ENCODE measurements at places on chromosomes 5 and 9. TPM values are rescaled to one million over a fixed set of nuclear protein-coding genes. Genes with fewer than 3 reads are reported as not detected.

GRCh38 chr5:34652466-34652865 is 3.7 kb upstream of the RAI14 start:
- DNase-seq: no peak

KIAA0825 gene
- 1.5 TPM for total RNA-seq

DNA sequence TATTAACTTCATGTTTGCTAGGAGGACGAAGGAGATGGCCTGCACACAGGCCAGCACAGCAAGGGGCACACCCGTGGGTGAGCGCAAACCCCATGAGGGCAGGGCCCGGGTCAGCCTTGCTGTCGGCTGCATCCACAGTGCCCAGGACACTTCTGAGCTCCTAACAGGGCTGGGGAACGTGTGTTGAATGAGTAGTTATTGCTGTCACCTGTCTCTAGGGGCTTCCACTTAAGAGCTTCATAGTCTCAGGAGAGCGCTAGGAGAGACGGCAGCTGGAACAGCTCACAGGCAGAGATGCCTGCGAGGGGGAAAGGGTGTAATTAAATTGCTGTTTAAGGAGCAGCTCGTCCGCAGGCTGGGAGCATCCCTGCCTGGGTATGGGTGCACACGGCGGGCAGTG is 91.4 kb upstream of the NEURL1B start:
- DNase-seq: no peak

- no peak for DNase-seq
Observed at GRCh38 chr5:106876665-106877194, 794.0 kb downstream of the EFNA5 start.

DNA sequence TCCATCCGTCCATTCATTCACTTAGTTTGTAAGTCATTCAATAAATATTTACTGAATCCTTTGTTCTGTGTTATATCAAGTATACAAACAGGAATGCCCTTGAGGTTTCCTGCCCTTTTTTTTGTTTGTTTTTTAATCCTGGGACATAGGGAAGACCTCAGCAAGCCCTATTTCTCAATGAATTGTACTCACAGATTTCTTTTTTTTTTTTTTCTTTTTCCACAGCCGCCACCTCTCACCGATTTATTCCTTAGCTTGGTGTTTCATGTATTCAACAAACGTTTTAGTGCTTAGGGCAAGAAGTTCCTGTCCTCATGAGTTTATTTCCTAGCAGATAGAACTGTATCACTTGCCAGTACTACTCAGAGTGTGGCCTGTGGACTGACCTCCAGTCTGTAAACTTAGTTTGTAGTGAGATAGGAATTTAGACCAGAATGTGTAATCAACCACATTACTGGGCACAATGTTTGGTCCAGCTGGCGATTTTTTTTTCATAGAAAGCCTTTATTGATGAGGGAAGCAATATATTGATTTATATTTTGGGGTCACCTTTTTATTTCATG is 35.4 kb upstream of the C5orf47 start:
- no peak for DNase-seq

ARSI gene
- total RNA-seq: not detected

DNA sequence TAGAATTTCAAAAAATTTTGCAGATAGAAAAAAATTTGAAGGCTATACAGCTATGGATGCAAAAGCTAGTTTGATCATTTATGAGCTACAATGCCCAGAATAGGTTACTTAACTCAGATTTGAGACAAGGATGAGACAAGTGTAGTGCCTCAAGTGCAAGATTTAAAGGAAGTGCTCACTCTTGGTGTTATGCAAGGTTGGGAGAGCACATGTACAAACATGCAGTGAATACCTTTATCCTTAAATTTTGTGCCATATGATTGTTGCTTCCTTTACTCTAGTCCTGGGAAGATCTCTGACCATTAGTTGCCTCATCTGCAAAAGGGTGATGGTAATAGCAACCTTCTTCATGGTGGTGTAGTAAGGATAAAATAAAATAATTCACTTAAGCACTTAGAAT is 31.7 kb upstream of the PPP2R2B start:
- no peak for DNase-seq

RNF180 gene
- not detected for total RNA-seq

CSF2 gene
- 393 TPM for total RNA-seq

GRCh38 chr9:131324736-131325679 is 35.5 kb downstream of the PLPP7 start:
- no peak for DNase-seq

- DNase-seq: no peak
Observed at GRCh38 chr5:122442938-122443337, 130.9 kb downstream of the SNCAIP start.

- no peak for DNase-seq
Observed at GRCh38 chr9:96302021-96302420, at the start of gene HSD17B3. Gene HSD17B3, minus strand, starts transcription at chr9:96302176. Its CDS starts 72 bp downstream, at chr9:96302104.

RANBP3L gene
- not detected for total RNA-seq

DNA sequence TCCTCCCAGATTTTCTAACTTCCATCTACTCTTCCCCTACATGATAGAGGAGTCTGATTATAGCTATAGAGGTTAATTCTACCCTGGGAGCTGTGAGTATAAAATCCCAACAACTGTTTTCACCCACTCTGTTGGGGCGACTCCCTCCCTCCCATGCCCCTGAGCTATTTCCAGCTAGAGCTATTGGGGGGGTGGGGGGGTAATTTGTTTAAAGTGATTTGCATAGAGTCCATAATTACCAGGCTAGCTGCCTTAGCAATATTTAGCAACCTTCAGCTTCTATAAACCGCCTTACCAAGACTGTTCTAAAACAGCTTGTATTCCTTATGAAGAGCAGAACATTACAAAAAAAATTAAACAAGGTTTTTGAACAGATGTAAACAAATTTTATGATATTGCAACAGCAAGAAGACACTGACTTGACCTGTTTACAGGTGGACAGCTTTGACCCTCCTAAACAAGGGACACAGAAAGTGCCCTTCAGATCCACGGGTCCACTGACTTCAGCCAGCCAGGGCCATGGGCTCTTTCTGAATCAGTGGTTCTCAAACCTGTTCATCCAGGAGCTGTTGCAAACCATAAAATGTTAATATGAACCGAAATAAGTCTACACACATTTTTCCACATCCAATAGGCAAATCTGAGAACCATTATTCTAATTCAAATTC is 98.2 kb downstream of the OTULIN start:
- no peak for DNase-seq

- no peak for DNase-seq
Observed at GRCh38 chr9:136761545-136761981, 2.8 kb downstream of the LCN15 start.

DNA sequence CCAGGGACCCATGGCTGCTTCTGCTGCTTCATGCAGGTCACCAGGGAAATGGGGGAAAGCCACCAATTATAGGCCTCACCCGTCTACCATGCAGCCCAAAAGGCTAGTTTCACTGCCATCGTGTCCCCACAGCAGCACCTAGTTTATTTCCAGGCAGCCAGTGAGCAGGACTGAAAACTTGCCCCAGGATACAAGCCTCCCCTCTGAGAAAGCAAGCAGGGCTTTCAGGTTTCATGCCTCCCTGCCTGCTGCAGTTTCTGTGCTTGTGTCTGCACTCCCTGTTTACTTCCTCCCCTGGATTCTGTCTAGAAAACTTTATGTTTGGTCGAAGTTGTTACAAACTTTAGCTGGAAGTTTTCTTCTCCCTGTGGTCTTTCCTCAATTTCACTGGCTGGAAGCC is 319.1 kb downstream of the ANXA1 start:
- no peak for DNase-seq

GRCh38 chr9:135189497-135189896 is 102.0 kb downstream of the OLFM1 start:
- DNase-seq: no peak

ACO1 gene
- total RNA-seq: 13.6 TPM

FBP2 gene
- total RNA-seq: not detected

DNA sequence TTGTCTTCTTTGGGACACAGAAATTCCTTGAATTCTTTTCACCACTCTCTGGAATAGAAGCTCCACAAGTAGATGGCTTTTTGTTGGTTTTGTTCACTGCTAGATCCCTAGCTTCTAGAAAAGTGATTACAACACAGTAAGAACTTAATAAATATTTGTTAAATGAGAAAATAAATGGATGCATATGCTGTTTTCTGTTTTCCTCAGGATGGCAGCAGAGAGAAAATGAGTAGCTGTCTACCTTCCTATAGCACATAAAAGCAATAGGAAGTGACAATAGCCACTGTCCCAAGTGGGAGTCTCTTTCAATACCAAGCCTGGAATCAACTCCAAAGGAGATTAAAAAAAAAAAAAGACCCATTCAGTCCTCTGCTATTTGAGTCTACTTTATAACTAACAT is 100.6 kb upstream of the NREP start:
- no peak for DNase-seq

GRCh38 chr5:59724482-59725391 is 168.8 kb downstream of the PDE4D start:
- DNase-seq: no peak

CNOT8 gene
- total RNA-seq: 52.7 TPM

DNA sequence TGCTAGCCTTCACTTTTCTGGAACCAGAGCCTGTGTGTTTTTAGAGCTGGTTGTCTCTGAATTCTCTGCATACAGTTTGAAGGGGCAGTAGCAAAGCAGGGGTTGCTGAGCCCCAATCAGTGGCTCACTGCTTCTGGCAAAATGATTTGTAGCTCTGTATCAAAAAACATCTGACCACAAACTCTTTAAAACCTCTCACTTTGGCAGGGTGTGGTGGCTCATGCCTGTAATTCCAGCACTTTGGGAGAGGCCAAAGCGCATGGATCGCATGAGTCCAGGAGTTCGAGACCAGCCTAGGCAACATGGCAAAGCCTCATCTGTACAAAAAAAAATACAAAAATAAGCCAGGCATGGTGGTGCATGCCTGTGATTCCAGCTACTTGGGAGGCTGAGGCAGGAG is 28.3 kb upstream of the APC start:
- DNase-seq: no peak

DNA sequence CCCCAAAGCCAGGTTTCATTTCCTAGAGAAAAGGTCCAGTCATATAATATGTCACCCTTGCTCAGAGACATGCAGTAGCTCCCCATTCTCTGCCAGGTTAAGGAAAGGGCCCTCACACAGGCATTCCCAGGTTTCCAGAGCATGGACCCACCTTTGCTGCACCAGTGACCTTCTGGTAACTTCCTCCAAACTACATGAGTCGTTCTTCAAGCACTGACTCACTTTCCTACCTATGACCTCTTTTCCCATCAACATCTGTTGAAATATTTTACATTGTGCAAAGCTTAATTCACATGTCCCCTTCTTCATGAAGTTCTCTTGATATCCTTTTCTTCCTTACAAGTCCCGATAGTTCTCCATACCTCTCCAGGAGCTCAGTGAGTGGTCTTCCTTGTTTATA is 25.9 kb downstream of the SH3TC2 start:
- DNase-seq: no peak

GRCh38 chr5:109161914-109162683 is 247.7 kb downstream of the PJA2 start:
- no peak for DNase-seq
